ENCODE measurements at places on chromosomes 16 and 17. TPM values are rescaled to one million over a fixed set of nuclear protein-coding genes. Genes with fewer than 3 reads are reported as not detected.

The TLCD3B gene
- 0.32 TPM for total RNA-seq

DNA sequence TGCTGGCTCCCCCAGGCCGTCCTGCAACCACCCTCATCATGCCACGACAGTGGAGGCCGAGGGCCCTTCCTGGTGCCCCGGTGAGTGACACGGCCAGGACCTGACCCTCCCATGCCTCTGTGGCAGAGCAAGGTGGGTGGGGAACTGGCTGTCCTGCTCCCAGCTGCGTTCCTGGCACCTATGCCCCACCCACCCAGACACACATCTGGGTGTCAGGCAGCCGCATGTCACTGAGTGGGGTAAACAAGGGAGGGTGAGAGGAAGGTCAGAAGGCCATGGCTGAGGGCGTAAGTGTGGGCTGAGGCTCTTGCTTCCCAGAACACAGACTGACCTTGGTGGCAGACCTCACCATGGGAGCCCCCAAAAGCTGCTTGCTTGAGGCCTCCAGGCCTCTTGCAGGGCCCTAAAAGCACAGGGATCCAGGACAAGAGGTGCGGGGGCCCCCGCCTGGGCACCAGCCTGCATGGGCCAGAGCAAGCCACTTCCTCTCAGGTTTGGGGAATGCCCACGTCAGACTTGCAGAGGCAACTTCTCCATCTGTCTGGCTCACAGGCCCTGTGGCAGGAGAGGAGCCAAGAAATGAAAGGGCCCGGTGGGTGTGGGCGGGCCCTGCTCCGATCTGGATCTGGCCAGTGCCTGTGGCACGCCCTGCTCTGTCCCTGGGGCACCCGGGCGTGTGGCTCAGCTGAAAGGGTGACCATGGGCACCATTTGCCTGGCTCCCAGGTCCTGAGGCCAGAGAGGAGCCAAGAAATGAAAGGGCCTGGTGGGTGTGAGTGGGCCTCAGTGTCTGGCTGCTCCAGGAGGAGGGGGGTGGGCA is 3.9 kb upstream of the CCDC57 start:
- no peak for DNase-seq

The MARCHF10 gene
- 0.42 TPM for total RNA-seq

DNA sequence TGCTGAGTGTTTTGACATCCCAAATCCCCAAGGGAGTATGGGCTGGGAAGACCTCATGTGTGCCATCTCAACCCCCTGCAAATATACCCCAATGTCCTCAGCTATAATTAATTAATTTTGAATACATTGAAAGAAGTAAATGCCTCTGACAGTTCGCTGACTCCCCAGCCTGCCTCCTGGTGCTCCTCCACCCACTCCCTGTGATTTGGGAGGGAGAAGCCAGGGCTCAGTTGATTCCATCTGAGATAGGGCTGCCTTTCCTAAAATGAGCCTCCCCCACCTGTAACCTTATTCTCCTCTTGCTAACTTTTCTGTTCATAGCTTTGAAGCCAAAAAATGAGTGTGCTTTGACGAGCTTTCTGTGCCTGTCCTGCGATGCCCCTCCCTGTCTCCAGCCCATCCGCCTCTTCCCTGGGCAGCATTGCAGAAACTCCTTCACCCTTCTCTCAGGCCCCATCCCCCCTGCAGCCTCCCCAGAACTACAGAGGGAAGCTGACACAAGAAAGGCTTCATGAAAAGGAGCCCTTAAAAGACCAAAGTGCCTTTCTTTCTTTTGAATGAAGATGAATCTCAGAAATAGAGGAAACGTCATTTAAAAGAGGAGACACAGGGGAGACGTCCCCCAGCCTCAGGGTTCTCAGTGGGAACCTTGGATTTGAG is 70.3 kb downstream of the HLF start:
- DNase-seq = no peak

DNA sequence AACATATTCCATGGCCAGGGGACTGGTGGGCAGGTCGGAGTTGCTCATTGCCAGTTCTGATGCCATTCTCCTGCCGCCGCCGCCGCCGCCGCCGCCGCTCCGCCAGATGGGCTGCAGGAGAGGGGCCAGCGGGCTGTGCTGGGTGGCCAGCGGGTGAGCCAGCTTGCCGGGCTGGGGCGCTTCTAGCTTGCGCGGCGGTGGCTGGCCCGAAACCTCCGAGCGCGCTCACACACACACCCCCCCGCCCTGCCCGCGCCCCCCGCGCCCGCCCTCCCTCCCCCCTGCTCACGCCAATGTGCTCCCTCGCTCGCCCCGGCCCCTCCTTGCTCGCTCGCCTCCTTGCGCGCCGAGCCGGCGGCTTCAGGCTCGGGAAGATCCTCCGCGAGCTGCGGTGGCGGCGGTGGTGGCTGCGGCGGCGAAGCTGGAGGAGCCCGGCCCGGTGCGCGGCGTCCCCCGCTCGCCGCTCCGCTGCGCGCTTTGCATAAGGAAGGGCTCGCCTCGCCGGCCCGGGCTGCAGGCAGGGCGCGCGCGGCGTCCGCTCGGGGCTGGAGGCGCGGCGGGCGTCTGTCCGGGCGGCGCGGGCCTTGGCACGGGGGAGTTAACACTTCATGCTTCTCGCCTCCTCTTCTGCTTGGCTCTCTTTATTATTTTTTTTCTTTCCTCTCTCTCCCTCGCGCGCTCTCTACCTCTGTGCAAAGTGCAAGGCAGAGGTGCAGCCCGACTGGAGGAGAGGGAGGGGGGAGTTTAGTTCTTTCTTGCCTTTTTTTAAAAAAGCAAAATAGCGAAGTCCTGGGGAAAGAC is 500 bp downstream of the MAF start:
- no peak for DNase-seq

DNA sequence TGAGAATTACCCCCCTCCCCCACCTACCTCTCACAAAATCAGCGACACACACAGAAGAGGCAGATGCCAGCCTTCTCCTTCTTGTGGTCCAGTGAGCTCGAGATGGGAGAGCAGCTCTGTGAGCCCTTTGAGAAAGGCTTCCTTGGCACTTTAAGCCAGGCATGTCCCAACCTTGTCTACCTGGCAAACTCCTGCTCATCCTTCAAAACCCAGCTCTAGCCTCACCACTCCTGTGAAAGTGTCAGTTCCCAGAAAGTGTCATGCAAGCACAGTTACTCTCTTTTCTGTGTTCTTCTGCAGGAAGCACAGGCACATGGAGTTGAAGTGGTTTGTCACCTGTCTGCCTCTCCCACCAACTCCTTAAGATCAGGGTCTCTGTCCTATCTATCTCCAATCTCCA is 1.6 kb downstream of the TMEM98 start:
- no peak for DNase-seq

The NPB gene
- 0.69 TPM for total RNA-seq

DNA sequence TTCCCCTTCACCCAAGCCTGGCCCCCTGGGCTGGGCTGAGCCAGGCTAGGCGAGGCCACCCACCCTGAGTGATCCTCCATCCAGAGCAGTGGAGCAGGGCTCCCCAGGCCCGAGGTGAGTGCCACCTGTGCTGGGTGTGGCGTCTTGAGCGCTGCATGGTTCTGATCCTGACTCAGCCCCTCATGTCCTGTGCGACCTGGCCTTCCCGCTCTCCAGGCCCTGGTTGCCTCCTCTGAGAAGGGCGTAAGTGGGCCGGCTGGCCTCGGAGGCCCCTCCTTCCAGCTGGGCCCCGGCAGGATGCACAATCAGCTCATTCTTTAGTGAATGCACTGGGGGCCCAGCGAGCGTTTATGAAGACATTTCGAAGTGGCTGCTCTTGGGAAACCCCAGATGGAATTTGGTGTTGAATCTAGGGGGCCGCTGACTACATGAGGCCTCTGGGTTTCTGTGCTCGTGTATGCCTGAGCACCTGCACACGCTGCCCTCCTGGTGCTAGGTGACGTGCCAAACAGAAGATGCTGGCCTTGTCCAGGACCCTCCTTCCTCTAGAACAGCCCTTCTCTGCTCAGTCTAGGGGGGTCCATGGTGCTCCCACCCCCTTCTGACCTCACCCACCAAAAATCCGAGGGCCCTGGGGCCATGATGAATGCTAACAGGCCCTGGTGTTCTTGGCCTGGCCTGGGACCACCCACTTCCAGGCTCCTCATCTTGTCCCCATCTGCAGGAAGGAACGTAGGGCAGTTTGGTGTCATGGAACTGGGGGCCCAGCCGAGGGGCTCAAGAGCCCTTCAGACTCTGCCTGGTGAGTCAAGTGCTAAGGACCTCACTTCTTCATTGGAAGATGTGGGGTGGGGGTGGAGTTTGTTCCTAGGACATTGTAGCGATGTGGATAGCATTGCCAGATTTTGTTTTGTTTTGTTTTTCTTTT is 3.6 kb upstream of the TMEM92 start:
- DNase-seq = no peak

The SCNN1B gene
- total RNA-seq = 3.0 TPM

- DNase-seq = no peak
These were observed 143.0 kb downstream of the ENGASE start for GRCh38 chr17:79217473-79218135.

DNA sequence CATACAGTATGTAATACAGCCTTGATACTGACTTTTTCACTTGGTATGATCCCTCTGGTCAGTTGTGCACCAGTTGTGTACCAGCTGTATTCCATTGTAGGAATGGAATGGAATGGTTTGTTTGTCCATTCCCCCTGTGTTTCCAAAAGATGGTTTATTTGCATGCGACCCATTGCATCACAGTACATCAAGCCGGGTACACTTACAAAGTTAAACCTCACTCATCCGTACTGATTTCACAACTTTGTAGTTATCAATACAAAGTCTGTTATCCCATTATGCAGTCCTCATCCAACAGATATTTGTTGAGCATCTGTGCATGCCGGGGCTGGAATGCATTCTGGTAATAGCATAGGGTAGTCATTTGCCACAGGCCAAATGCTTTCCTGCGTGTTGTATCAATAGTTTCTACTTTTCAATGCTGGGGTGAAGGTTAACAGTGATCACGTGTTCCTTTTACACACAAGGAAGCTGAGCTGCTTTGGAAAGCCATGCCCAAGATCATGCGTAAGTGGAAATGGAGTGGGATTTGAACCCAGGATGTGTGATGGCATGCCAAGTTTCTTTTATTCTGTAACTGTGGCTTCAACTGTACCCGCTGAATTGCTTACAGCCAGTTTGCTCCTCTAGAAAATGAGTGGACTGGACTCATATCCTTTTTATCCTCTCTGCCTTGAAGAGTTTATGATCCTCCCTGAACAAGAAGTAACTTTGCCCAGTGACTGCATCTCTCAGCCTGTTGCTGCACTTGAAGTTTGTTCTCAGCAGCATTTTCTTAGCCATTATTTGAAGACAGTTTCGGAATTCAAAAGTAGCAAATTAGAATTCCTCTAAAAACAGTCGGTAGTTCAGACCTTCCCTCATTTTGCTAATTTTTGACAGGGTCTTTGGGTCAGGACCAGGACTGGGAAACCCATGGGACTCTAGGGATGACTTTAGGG is 228.5 kb downstream of the CCDC182 start:
- no peak for DNase-seq

GRCh38 chr16:10594312-10594950 is 14.0 kb upstream of the EMP2 start:
- no peak for DNase-seq

DNA sequence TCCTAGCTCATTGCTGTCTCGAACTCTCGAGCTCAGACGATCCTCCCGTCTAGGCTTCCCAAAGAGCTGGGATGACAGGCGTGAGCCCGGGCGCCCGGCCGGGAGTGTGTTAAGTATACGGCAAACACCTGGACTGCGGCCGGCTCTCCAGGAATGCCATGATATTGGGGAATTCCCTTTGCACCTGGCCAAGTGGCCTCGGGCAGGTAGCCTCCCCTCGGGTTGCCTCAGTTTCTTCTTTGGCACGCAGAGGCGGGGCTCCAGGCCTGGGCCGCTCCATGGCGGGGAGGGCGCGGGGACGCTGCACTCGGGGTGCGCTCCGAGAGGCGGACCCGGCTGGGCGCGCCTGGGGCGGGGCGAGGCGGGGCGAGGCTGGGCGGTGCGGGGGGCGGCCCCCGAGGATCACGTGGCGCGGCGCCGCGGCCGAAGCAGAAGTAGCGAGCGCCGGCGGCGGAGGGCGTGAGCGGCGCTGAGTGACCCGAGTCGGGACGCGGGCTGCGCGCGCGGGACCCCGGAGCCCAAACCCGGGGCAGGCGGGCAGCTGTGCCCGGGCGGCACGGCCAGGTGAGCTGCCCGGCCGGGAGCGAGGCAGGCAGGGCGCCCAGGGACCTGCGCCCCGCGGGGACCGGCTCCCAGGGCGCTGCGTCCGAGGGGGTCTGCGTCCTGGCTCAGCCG is at the start of gene PLCG2:
Gene PLCG2 (plus strand): TSS at position 431 of the 675 bp plus-strand sequence. CDS start 6,699 bp downstream, outside the sequence.
- no peak for DNase-seq

The SEPTIN1 gene
- 0.37 TPM for total RNA-seq

The P2RX5 gene
- 1.3 TPM for total RNA-seq

The KRTAP9-4 gene
- not detected for total RNA-seq

DNA sequence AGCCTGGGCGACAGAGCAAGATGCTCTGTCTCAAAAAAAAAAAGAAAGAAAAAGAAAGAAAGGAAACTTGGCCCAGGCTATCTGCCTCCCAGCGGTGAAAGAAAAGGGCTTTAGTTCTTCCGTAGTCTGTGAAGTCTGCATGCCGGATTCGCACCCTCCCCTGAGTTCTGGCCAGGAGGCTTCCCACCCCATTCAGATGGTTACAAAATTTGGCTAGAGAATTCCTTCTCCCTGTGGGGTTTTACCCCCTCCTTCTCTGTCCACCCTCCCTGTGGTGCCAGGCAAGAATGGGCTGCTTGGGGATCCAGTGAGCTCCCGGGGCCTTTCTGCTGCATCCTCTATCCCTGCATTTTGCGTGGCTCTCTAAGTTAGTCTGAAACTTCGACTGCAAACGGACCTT is 37.8 kb downstream of the PAFAH1B1 start:
- DNase-seq = no peak

DNA sequence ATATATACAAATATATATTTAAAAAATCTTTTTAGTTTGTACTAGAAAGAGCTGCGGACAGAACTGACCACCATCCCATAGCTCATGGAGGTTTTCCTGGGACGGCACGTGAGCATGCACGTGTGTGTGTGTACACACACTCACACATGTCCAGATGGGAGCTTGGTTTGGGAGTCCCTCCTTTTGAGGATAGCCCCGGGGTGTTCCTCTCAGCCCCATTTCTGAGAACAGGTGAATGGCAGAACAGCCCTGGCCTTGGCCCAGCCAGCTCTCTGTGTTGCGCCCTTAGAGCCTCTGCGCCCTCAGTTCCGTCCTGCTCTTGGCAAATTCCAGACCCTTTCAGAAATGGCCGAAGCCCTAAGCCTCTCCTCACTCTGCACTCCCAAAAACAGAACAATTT is 70.1 kb downstream of the AMFR start:
- no peak for DNase-seq

- no peak for DNase-seq
These were observed 14.9 kb upstream of the DDX19A start for GRCh38 chr16:70331588-70332358.

The WFDC1 gene
- total RNA-seq = 44.6 TPM

DNA sequence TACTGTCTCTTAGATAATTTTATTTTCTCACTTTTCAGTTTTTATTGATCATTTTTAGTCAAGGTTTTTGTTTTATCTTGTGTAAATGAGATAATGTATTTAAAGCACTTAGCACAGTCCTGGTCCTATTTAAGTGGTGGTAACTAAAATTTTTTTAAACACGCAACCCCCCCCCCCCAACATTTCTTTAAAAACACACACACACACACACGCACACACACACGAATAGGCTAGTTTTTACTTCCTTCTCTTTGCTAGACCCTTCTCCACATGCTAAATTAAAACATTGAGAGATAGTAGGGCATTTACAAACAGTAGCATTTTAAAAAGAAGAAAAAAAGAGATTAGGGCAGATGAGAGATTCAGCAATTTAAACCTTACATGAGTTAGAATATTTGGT is 5.0 kb downstream of the NFATC3 start:
- no peak for DNase-seq
